ENCODE measurements at places on chromosomes 2 and 18.
A peak's percentile ranks its signal among the peaks of the same experiment; 100 is the strongest.

DNA sequence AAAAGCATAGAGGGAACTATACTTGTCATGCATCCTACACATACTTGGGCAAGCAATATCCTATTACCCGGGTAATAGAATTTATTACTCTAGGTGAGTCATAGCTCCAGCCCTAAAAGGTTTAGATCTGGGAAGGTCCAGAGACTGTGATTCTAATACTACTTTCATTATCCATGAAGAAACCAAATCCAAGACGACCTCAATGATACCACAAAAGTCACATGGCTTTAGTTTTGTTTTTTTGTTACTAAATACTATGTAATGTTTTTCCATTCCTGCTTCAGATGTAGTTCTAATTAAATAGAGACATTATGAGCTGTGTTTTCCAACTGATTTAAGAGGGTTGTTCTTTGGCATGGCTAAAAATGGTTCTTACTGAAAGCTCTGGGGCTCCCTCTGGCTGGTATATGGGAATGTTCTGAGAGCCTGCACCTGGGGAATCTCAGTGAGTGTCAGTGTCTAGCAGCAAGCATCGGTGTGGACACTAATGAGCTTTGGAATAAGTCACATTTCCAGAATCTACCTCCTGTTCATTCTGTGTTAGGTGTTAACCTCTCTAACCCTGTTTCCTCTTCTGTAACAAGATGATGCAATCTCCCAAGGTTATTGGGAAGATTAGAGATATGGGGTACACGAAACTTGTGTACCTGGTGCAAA is 20.5 kb upstream of the IL1RL2 start:
- no peak for DNase-seq

- DNase-seq = no peak
Observed at GRCh38 chr2:238134393-238134785, 4.1 kb upstream of the KLHL30 start.

GRCh38 chr18:73756256-73757091 is 391.2 kb downstream of the FBXO15 start:
- DNase-seq = no peak

GRCh38 chr2:226798422-226799210 is 1.0 kb downstream of the IRS1 start:
- peak; percentile 28 for DNase-seq

DNA sequence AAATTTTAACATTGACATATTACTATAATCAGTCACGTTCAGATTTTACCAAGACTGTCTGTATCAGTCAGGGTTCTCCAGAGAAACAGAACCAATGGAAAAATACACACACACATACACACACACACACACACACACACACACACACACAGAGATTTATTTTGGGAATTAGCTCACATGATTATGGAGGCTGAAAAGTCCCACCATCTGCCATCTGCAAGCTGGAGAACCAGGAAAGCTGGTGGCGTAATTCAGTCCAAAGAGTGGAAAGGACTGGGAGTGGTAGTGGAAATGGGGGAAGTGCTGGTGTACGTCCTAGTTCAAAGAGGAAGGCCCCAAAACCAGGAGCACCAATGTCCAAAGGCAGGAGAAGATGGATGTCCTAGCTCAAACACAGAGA is 166.4 kb downstream of the AKAIN1 start:
- DNase-seq = no peak

DNA sequence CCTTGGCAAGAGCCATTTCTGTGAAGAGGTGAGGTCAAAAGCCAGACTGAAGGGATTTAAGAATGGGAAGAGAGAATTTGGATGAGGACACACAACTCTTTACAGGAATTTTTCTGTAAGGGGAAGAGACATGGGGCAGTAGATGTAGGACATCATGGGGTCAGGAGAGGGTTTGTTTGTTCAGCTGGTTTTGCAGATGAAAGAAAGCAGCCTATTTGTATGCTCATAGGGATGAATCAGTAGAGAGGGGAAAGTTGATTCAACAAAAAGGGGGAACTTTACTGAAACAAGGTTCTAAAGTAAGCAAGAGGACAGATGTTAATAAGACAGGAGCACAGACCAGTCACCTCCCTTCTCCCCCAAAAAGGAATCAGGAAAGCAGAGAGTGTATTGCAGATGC is 11.2 kb downstream of the SCG2 start:
- no peak for DNase-seq

GRCh38 chr2:101518578-101519492 is 43.9 kb upstream of the RFX8 start:
- no peak for DNase-seq

DNA sequence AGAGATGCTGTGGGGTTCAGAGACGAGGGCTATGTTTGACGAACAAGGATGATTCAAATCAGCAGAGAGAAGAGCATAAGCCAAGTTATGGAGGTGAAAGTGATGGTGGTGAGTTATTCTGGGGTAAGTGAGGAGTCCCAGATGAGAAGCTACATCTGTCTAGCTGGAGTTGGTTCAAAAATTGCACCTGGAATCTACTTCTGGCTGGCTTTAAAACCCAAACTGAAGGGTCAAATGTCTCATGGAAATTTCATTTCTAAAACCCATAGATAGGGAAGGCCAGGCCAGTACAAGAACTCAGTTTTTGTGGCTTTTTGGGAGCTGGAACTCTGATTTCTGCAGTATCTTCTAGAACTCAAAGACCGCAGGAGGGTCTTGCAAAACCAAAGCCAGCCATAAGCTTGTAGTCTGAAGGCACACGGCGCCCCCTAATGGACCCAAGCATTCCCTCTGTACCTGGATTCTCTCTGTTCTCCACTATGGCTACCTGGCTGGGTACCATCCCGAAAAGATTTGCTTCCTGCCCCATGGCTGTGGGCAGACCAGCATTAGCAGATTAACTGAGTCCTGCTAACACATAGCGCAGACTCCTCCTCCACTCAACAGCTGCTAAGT is 229.1 kb upstream of the SLC14A2 start:
- no peak for DNase-seq

- DNase-seq = no peak
Observed at GRCh38 chr18:37527395-37527794, 38.2 kb downstream of the CELF4 start.

- DNase-seq = no peak
Observed at GRCh38 chr2:102055346-102055990, 63.7 kb downstream of the IL1R2 start.

DNA sequence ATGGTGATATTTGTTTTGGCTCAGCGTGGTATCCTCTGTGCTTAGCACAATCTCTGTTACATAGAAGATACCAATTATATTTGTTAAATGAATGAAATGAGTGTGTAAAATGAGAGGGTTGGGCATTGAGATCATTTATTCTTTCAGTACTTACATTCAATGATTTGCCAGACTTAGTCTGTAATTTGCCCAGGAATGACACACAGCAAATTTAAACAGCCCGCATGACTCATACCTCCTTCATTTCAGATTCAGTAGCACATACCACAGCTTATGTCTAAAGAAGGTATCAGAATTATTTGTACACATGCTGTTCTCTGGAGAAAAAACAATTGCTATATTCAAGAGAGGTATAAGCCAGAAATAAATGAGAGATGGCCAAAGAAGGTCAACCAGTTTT is 37.0 kb downstream of the KLHL14 start:
- no peak for DNase-seq

DNA sequence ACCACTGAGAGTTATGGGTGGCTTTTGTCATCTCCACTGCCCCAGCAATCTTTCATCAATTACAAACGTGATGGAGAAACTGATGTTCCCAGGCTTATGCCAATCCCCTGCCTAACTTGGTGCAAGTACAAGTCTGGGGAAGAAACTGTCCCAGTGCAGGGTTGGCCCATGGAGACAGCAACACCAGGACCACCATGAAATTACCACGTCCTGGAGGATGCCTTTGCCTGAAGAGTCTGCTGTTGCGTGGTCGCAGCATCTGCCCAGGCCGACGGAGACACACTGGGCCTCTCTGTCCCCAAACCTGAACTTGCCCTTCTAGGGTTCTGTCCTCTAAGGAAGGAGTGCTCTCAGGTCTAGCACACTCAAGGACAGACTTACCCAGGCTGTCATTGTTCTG is 496.8 kb upstream of the RAB6C start:
- no peak for DNase-seq

- no peak for DNase-seq
Observed at GRCh38 chr2:42618116-42618515, 49.7 kb downstream of the MTA3 start.

DNA sequence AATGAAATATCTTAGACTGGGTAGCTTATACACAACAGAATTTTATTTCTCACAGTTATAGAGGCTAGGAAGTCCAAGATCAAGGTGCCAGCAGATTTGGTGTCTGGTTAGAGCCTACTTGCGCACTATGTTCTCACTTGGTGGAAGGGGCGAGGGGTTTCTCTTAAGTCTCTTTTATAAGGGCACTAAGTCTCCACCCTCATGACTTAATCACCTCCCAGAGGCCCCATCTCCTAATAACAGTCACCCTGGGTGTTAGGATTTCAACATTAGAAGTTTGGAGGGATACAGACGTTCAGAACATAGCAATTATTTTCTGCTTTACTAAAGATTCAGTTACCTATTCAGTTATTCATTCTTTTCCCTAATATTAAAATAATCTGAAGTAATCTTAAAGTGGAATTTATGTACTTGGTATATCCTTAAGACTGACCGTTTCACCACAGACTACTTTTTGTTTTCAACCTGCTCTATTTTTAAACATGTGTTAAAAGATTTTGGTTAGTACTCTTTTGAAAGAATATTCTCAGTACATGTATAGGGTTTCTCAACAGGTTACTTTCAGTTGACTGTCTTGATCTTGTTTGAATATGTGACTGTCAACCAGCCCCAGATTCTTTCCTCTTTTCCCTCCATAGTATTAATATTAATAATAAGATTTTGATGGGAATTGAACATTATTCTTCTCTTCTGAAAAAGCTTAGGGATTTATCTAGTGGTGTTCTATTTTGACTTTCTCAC is 130.0 kb downstream of the TAF4B start:
- DNase-seq = no peak

GRCh38 chr2:109649736-109650695 is 35.9 kb downstream of the SOWAHC start:
- DNase-seq = no peak

DNA sequence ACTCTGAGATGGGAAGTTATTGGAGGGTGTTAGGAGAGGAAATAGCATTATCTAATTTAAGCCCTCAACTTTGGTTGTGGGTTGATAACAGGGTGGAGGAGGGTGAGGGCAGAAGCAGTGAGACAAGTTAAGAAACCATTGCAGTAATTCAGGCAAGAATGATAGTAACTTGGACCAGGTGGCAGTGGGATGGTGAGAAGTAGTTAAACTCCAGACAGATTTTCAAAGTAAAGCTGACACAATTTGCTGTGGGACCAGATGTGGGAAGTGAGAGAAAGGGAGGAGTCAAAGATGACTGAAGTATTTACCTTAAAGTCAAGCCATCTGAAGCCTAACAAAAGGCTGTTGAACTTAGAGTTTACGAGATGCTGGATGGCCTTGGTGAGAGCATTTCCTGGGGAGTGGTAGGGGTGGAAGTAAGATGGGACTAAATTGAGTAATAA is 163.2 kb upstream of the KLF7 start:
- DNase-seq = no peak

- no peak for DNase-seq
Observed at GRCh38 chr2:161077367-161078210, 82.6 kb upstream of the TANK start.

GRCh38 chr2:153320879-153321278 is 157.7 kb downstream of the RPRM start:
- DNase-seq = no peak

GRCh38 chr2:128689971-128690370 is 371.3 kb upstream of the HS6ST1 start:
- DNase-seq = no peak

DNA sequence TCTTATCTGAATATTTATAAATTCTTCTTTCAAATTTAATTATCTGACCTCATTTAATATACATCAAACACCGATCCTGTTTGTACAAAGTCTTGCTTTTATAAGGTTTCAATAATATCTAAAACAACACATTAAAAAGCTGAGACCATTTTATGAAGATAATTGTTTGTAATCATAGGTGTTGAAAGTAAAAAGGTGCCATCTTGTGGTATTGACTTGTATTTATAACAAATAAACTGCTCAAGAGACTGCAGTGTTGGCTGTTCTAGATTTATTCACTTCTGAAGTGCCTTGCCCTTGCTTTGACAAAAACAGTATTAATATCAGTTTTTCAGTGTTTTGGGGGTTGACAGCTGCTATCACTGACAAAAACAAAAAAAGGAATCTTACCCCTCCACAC is 286.8 kb upstream of the HNMT start:
- no peak for DNase-seq

DNA sequence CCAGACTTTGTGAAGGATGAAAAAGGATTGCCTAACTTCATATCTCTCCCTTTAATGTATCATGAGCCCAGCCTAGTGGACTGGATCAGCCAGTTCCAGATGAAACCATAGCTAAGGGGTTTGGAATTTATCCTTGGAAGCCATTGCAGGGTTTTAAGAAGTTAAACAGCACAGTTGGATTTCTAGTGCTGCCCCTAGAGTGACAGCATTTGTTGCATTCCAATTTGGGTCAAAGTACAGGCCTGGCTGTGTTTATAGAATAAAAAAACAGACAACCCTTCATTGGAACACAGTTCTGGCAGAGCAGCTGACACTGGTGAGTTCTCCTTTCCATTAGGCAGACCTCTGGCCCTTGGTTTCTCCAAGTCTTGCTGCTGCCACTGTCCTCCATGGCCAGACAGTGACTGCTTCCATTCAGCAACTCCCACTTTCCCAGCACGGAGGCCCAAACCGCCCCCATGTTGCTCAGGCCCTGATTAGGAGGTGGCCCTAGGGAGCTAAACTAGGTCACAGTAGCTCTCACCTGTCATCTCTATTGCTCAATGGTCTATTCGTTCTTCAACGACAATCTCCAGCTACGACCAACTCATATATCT is 8.0 kb downstream of the GPR39 start:
- no peak for DNase-seq

GRCh38 chr2:135984199-135985017 is 1.0 kb downstream of the DARS1 start:
- no peak for DNase-seq

- no peak for DNase-seq
Observed at GRCh38 chr2:200463452-200463851, 46.4 kb downstream of the KCTD18 start.

- no peak for DNase-seq
Observed at GRCh38 chr2:27792759-27793158, 21.2 kb downstream of the MRPL33 start.

DNA sequence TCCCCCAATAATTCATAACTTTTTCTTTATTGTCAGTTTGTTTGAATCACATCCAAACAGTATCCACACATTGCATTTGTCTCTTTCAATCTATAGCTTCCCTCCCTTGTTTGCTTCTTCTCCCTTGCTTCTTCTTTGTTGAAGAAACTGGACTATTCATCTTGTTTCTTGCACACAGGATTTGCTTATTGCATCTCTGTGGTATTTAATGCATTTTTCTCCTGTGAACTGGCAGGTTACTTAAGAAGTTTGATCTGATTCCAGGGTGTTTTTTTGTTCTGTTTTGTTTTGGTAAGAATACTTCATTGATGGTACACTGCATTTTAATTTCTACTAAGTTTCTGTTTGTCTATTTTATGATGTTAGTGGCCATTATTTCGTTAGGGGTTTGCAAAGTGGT is 166.8 kb downstream of the CAMKMT start:
- DNase-seq = no peak

GRCh38 chr2:217016796-217017419 is 157.0 kb upstream of the TNP1 start:
- no peak for DNase-seq

All from central memory CD8-positive, alpha-beta T cell (primary cell).